ENCODE measurements at places on chromosomes 1 and 21.

GRCh38 chr1:156458181-156458503 is 42.4 kb downstream of the MEF2D start:
- no peak for DNase-seq

DNA sequence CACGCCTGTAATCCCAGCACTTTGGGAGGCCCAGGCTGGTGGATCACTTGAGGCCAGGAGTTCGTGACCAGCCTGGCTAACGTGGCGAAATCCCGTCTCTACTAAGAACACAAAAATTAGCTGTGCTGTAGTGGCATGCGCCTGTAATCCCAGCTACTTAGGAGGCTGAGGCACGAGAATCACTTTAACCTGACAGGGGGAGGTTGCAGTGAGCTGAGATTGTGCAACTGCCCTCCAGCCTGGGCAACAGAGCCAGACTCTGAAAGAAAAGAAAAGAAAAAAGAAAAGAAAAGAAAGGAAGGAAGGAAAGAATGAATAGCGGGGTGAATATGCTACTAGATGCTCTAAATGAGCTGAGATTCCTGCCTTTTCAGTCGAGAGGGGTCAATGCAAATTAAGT is 7.1 kb downstream of the GFI1 start:
- no peak for DNase-seq

DNA sequence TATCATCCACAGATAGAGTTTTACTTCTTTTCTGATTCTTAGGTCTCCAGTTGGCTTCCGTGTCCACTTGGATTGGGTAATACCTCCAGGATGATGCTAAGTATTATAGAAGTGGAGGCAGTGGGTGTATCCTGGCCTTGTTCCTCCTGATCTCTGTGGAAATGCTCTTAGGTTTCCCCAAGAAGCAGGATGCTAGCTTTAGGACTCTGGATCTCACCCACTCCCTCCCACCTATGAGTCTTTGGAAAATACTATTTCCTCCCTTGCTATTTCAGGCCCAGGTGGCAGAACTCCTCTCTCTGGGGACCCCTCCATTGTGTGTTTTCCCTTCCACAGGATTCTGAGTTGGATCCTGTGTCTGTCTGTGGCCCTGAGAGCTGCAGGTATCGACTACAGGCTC is 86.7 kb downstream of the SIM2 start:
- no peak for DNase-seq

DNA sequence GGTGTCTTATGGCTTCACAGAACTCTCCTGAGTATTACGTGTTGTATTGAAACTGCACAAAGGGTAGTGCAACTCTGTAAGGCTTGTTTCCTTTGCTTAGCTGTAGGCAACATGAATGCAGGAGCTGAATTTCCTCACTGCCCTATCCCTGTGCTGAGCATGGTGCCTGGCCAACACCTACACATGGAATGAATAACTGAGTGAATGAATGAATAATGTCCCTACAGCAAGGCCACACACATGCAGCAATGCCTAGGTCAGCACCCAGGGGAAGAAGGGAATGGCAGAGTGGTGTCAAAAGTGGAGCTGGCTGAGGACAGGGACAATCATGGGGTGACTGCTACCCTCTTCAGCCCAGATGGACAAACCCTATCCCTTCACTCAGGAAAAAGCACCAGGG is 655.9 kb downstream of the PTPRU start:
- DNase-seq, result no peak

- DNase-seq, result no peak
Observed at GRCh38 chr1:21436488-21437340, 3.2 kb upstream of the NBPF3 start.

- no peak for DNase-seq
Observed at GRCh38 chr21:45156459-45156858, 82.1 kb downstream of the ADARB1 start.

GRCh38 chr1:15094719-15095495 is 58.6 kb upstream of the TMEM51 start:
- no peak for DNase-seq

DNA sequence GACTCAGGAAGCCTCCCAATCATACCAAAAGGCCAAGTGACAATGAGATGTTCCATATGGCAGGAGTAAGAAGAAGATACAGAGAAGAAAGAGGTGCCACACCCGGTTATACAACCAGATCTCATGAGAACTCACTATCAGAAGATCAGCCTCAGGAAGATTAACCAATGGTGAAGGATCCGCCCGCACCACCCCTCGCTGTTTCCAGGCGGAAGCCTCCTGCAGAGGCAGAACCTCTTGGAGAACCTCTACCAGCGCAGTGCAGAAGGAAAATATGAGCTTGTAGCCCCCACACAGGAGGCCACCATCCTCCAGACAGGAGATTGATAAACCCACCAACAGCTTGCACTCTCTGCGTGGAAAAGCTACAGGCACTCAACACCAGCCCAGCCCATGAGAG is 245.1 kb downstream of the POTED start:
- DNase-seq, result no peak

DNA sequence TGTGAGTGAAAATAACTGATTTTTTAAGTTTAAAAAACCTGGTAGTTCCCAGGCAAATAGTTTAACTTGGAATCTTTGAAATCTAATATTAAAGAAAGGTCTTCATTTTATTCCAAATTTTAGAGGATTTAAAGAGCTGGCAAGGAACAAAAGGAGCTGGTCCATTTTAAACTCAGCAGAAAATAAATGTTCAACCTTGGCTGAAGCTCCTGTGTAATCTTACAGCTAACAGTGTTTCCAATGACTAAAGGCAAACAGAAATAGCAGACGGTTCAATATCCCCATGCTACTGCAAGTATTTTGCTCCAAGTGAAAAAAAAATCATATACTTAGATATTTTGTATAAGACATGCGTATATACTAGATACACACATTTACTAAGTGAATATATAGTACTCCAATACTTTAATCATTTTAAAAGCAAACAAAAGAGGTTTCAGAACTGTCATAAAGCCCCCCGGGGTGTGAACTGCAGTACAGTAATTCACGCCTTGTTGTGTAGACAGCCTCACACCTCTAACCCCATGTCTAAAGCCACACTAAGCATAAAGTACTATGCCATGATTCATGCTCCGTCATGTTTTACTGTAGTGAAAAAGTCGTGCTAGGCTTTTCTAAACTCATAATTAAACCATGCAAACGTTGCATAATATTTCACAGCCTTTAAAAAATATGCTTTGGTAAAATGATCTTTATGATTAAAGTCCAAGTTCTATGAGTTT is 132.2 kb downstream of the CLIC6 start:
- no peak for DNase-seq

Measured in activated naive CD8-positive, alpha-beta T cell treated with anti-CD3 and anti-CD28 coated beads for 36 hours (primary cell).